ENCODE measurements at places on chromosomes 13 and 19.

GRCh38 chr13:90768116-90768515 is 579.4 kb upstream of the MIR17HG start:
- DNase-seq: no peak

GRCh38 chr19:795073-795611 is 2.1 kb upstream of the PTBP1 start:
- no peak for DNase-seq

GRCh38 chr13:109900320-109900719 is 113.9 kb upstream of the IRS2 start:
- no peak for DNase-seq

DNA sequence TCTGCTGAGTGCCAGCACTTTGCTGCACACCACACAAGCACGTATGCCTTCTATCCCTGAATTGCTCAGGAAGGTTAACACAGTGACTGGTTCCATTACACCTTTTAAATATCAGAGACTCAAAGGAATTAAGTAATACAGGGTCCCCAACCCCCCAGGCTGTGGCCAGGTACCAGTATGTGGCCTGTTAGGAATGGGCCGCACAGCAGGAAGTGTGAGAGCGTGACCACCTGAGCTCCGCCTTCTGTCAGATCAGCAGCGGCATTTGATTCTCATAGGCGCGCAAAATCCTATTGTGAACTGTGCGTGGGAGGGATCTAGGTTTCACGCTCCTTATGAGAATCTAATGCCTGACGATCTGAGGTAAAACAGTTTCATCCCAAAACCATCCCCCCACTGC is 194.5 kb downstream of the FOXO1 start:
- no peak for DNase-seq

GRCh38 chr13:100244431-100244830 is 155.5 kb downstream of the PCCA start:
- DNase-seq: no peak

GRCh38 chr13:27338816-27339215 is 68.2 kb downstream of the RASL11A start:
- no peak for DNase-seq

- DNase-seq: no peak
Measured at GRCh38 chr19:16587833-16588823, 15.9 kb upstream of the SLC35E1 start.

DNA sequence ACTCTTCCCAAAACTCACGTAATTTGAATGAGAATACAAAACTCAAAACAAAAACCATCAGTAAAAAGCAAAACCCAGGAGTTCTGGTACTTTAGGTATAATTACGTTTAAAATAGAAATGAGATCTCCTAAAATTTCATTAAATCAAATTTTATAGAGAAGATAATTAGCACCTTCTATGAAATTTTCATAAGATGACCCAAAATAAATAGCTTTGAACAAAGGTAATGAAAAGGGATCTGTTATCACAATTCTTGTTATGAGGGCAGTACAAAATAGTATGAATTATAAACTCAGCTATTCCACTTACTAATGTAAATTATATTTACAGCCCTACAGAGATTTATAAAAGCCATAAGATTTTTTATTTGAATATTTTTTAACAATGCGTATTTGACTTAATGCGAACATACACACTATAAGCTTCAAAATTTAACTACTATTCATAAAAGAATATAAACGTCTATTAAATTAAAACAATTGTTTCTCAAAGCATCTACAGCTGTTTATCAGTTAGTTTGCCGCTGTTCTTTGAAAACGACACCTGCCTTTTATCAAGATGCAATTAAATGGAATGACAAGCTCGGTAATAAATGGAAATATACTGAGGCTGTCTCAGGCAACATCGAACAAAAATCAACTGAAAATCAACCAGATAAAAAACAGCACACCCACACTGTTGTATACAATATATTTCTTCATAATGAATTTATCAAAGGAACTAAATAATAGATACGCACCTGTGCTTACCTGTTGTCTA is 63.8 kb downstream of the KCNRG start:
- DNase-seq: no peak

DNA sequence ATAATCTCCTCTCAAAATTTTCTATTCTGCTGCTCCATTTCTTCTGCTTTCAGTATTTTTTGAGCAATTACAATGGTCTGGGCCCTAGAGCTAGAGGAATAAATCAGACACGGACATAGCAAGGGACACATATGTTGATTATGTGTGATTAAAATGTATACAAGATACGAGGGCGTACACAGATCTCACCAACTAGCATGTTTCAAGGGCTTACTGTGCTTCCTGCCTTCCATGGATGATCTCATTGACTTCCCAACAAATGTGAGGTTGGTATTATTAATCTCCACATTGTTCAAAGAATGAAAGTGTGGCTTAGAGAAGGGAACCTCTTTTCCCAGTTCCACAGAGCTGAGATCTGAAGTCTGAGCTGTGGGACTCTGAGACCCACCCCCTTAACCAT is 9.1 kb downstream of the PLD3 start:
- no peak for DNase-seq

DNA sequence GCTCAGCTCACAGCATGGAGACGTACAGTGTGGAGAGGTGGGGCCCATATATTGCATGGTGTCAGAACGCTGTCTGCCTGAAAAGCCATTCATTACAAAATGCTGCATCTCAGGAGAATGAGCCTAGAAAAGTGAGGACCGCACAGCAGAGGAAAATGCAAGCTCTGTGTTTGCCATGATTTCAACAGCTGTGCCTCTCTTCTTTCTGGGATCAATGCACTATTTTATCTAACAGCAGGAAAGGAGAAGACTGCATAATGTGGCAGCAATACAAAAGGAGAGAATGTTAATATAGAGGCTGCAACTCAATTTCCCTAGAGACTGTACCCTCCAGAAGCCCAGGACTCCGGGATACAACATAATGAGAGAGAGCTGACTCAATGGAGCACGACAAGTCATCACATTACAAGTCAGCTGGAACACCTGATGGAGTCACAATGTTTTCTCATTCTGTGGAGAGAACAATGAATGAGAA is 368.0 kb downstream of the FGF14 start:
- DNase-seq: no peak

DNA sequence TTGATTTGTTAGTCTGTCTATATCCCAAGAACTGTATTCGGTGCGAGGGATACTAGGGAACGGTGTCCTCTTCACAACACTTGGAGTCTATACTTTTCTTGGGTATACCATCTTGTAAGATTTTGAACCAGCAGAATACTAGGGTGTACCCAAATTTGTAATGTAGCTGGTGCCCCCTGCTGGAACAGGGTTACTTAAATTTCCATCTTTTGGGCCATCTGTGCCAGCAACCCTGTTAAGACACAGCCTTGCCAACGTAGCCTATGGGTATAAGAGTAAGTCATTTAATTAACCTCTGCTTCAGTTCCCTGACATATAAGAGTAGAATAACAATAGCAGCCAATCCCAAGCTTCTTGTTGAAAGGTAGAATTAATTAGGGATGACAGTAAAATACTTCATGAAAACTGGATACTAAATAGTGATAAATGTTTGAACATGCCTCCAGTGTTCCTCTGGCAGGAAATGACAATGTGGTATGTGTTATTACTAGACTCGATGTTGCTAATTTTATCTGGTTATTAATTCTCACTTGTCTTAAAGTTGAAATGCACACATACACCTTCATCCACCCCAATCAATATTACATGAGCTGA is 607.6 kb downstream of the FGF9 start:
- no peak for DNase-seq

- DNase-seq: no peak
Measured at GRCh38 chr19:13302526-13303270, 152.5 kb downstream of the IER2 start.

Data from D721Med (cell line).